ENCODE measurements at places on chromosomes 16 and 17.

- no peak for DNase-seq
Measured at GRCh38 chr17:82388922-82389283, 17.3 kb downstream of the UTS2R start.

- DNase-seq = no peak
Measured at GRCh38 chr16:72569677-72570076, 397.7 kb upstream of the PMFBP1 start.

- DNase-seq = no peak
Measured at GRCh38 chr17:74545843-74546230, at the start of gene CD300C. TSS of gene CD300C (minus strand) at chr17:74546115. CDS start at chr17:74545782, 333 bp downstream.

GRCh38 chr17:76727745-76728456 lies 1.3 kb downstream of the METTL23 start:
- DNase-seq = peak; percentile 71

DNA sequence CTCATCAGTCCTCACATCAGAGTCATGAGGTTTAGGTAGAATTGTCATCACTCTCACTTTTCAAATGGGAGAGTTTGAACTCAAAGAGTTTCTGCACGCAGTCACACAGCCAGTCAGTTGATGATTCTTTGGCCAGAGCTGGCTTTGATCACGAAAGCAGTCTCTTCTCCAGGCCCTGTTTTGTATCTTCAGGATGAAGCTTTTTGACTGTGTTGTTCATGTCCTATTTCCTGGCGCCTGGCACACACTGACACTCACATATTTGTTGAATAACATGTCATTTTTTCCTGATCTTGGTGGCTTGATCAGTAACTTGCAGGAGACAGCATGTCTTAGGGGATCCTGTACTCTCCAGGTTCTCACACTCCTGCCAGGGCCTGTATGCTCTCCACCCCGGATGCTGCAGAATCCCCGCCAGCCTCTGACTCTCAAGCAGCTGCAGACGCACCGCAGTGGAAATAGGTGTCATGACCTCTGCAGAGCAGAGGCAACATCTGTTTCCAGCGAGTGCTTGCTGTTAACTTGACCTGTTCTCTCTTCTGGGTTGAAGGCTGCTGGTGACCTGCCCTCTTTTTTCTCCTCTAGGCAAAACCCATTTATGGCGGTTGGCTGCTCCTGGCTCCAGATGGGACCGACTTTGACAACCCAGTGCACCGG lies 33.0 kb downstream of the MPRIP start:
- no peak for DNase-seq

GRCh38 chr16:10828851-10829366 lies 10.3 kb upstream of the TVP23A start:
- peak; percentile 92 for DNase-seq

DNA sequence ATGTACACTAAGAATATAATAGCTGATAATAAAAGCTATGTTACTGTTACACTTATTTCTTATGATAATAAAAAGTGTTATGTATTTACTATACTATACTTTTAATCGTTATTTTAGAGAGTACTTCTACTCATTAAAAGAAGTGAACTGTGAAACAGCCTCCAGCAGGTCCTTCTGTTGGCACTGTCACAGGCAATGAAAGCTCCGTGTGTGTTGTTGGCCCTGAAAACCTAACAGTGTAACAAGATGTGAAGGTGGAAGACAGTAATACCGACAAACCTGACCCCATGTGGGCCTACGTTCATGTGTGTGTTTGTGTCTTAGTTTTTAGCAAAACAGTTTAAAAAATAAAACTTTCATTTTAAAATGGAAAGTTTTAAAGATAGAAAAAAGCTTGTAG lies 91.8 kb downstream of the STH start:
- DNase-seq = no peak

DNA sequence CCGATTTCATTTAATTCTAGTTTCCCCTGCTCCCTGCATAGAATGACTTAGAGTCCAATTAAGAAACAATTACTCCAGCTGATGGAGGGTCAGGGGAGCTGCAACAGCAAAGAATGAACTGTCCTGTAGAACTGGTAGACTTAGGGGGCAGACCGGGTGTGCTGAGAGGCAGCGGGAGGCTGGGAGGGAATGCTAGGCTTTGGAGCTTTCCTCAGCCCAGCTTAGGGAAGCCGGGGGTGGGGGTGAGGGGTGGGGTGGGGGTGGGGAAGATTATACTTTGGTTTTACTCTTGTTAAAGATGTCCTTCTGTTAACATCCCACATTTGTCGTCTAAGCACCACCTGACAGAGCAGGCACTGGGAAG lies 458.6 kb upstream of the ASIC2 start:
- no peak for DNase-seq

DNA sequence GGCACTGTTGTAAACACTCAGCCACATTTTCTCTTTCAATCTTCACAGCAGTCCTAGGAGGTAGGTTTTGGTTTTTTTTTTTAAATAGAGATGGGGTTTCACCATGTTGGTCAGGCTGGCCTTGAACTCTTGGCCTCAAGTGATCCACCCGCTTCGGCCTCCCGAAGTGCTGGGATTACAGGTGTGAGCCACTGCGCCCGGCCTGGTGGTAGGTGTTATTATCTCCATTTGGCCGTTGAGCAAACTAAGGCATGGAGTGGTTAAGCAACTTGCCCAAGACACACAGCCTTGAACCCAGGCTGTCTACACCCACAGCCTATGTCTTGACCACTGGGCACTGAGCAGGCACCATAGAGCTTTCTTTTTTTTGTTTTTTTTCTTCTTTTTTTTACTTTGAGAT lies 8.6 kb downstream of the SGCA start:
- no peak for DNase-seq

DNA sequence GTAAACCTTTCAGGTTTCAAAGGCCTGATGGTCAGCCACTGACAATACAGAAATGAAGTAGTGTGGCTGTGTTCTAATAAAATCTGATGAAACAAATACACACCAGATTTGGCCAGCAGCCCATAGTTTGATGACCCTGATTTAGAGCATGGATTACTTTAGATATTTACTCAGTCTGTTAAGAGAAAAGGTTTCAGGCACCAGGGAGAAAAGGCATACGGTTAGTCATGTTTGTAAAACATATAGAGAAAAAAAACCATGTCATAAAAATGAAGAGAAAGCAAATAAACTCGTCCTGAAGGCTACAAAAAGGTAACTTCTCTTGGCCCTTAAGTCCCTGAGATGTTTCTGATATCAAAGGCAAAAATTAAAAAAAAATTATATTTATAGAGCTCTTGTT lies 112.1 kb downstream of the ADAMTS18 start:
- DNase-seq = no peak

- no peak for DNase-seq
Measured at GRCh38 chr16:57134982-57135381, 42.6 kb downstream of the CPNE2 start.

GRCh38 chr16:49563666-49564065 lies 190.1 kb downstream of the C16orf78 start:
- peak; percentile 9 for DNase-seq

GRCh38 chr16:68469796-68470460 lies 21.6 kb upstream of the SMPD3 start:
- no peak for DNase-seq

GRCh38 chr17:82960419-82961271 lies 118.8 kb upstream of the METRNL start:
- no peak for DNase-seq

- DNase-seq = no peak
Measured at GRCh38 chr16:25370541-25370940, 112.9 kb upstream of the ZKSCAN2 start.

DNA sequence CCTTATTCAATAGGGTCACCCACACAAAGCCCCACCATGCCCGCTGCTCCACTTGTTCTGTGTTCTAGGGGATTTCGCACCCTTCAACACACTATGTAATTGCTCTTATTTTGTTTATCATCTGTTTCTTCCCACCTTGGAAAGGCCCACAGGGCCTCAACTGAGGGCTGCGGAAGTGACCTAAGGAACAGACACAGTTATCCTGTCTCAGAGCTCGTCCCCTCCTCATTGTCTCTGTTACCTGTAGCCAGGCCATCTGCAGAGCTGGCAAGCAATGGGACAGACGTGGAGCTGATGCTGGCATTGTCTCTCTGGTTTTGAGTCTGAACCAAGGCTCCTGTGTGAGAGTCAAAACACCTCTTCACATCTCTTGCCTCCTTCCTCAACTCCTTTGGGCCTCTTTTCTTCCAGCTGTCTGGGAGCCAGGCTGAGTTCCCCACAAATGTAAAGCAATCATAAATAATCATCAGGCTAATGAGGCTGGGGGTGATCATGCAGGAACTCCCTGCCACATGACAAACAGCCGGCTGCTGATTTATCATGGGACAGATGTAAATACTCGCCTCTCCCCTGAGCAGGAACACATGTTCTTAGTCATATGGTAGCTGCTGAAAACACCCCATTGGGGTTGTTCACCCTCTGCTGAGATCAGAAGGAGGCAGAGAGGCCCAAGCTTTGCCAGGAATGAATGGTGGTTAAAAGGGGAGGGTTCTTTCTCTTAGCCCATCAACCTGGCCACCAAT lies 71.9 kb downstream of the AXIN2 start:
- no peak for DNase-seq

- no peak for DNase-seq
Measured at GRCh38 chr17:27848931-27849330, 44.2 kb downstream of the LYRM9 start.

DNA sequence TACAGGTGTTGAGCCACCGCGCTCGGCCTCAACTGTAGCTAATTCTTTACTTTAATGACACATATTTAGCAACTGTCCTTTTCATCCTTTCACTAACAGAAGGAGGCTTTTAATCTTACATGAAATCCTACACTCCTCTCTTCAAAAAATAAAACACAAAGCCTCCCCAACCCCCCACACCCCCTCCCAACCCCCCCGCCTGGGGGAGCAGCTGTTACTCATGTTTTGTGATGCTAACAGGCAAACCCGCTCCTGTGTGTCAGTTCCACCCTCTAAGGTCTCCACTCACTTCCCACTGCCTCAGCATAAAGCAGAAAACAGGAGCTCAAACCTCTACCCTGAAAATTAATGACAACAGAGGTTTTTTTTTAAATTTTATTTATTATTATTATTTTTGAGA lies 55.4 kb upstream of the SLC25A19 start:
- no peak for DNase-seq

DNA sequence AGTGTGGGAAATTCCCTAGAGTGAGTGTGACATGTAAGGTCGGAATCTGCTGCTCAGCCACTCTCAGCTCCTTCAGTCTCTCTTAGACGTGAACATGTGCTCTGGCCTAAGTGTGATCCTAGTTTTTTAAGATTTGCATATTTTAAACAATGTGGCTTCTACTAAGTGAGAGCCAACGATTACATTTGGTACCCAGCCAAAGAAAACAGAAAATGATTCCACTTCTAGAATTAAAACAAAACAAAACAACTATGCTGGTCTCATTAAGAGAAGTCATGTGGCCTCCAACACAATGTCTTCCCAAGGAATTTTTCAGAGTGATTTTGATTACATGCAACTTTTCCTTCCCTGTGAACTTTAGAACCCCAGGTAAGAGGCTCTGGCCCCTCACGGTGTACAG lies 10.1 kb downstream of the TMEM238L start:
- DNase-seq = peak; percentile 40

- DNase-seq = peak; percentile 47
Measured at GRCh38 chr16:80375973-80376372, 164.8 kb upstream of the DYNLRB2 start.

DNA sequence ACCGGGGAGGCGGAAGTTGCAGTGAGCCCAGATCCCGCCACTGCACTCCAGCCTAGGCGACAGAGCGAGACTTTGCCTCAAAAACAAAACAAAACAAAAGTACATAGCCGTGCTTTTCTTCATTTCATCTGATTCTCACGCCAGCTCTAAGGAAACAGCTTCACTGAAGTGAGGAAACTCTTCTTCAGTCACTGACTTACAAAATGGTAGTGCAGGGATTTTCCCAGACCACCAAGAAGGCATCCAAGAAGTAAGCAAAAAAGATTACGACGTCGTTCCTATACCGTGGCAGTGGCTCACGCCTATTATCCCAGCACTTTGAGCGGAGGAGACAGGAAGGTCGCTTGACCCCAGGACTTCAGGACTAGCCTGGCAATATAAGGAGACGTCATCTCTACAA lies 40.4 kb upstream of the SLFN13 start:
- no peak for DNase-seq

DNA sequence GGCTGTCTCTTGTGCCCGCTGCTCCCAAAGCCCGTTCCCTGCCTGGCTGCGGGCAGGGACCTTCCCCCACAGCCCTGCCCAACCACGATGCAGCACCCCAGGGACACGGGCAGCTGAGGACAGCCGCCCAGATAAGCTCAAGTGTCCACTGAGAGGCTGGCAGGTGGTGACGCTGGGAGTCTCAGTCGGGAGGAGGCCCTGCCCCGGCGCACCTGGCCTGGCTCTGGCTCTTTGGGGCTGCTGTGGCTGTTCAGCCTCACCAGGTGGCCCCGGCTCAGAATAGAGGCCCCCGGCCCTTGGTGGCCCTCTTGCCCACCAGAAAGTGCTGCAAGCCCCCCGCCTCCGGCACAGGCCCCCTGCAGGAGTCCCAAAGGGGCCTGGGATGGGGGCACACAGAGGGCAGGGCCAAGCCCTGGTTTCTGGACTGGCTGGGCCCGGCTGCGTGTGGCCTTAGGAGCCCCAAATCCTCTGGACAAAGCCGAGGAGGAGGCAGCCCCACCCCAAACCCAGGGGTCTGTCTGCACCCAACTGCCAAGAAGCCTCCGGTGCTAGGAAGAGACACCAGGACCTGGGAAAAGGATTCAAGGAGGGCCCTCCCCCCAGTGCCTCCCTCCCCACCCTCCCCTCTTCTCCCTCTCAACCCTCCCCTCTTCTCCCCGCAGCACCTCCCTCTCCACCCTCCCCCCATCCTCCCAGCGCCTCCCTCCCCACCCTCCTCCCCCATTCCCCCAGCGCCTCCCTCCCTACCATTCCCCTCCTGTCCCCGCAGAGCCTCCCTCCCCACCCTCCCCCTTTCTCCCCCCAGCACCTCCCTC lies 5.3 kb downstream of the NTHL1 start:
- DNase-seq = no peak

GRCh38 chr16:22313876-22314470 lies 16.8 kb downstream of the POLR3E start:
- no peak for DNase-seq

- DNase-seq = no peak
Measured at GRCh38 chr17:44887971-44888954, 11.0 kb downstream of the EFTUD2 start.

- peak; percentile 43 for DNase-seq
Measured at GRCh38 chr17:2197271-2197670, 106.3 kb downstream of the SMG6 start.

GRCh38 chr16:53209429-53209828 lies 154.6 kb downstream of the CHD9 start:
- no peak for DNase-seq

DNA sequence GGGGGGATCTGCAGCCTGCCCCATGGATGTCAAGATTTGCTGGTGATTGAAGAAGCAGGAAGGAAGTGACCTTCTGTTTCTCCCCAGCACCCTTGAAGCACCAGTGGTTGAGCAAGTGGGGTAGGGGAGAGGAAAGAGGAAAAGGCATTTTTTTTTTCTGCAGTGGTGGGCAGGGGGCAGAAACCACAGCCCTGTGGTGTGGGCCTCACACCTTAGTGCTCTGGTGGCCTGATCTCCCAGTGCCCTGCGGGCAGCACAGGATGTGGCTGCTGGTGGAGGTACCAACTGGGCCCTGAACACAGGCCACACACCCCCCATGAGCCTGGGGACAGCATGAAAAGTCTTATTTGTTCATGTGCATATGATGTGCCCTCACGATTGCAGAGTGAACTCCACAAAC lies 7.1 kb downstream of the ITGAD start:
- no peak for DNase-seq

Data from renal cortical epithelial cell (primary cell).